ENCODE measurements at places on chromosomes 13 and 19.

GRCh38 chr19:44066305-44066704 is 5.7 kb upstream of the ZNF284 start:
- no peak for DNase-seq

DNA sequence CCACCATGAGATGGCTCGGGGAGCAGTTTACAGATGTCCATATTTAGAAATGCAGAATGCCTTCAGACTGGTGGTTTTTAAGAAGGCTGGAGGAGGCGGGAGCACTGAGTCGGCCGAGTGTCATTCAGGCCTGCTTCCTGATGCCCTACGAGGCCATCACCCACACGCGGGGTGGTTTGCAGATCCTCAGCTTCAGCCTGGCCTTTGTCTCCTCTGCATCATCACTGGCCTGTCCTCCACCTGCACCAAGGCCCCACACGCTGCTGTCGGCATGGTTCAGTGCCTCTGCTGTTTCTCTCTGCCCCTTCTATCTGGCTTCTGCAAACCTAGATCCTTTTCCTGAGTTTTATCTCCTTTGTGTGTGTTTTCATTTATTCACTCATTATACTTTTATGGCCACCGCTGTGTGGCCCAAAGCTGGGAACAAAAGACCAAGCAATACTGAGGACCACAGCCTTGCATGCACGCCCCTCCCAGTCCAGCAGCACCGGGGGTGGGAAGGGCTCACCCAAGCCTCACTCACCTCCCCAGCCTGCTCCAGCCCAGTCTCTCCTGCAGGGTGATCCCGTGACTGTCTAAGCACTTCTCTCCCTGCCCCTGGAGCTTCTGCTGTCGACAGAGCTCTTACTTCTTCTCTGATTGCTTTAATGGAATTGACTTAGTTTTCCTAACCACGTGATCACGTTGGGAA is 240.8 kb downstream of the TEX29 start:
- no peak for DNase-seq

DNA sequence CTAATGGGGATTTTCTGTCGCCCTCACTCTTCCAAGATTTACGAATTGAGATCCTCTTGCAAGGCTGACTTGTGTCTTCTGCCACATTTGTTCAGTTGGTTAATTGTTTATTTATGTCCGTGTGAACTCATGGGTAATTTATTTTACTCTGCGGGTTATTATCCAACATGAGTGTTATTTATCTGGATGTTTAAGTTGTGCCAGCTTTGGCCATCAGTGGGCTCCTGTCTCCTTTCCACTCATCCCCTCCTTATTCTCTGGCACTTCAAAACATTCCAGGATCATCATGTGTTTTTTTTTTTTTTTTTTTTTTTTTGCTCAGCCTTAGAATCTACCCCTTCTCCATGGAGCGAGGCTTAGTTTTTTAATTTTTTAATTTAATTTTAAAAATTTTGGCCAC is 19.0 kb downstream of the ACP7 start:
- no peak for DNase-seq

- DNase-seq, result peak; percentile 76
These were observed 4.6 kb upstream of the TPP2 start for GRCh38 chr13:102591988-102592781.

- no peak for DNase-seq
These were observed 14.0 kb downstream of the ZNF552 start for GRCh38 chr19:57800696-57801095.

DNA sequence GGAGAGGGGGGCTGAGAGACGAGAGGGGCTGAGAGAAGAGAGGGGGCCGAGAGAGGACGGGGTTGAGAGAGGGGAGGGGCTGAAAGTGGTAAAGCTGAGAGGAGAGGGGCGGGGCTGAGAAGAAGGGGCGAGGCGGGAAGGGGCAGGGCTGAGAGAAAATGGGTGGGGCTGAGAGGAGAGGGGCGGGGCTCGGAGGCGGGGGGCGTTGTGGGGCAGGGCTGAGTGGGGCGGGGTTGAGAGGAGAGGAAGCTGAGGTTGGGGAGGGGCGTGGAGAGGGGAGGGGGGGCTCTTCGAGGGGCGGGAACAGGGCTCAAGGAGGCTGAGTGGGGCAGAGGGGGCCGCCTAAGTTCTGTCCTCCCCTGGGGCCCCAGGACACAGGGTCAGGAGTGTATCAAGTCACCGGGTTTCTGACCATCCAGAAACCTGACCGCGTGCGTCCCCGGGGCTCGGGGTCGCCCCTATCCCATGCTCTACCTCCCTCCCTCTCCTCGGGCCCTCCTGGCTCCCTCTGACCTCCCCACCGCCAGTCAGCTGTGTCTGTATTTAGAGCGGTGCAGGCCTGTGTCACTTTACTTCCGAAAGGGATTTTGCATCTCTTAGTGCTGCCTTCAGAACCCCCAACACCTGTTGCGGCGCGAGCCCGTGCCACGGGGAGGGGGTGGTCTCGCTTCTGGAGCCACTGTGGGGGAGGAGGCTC is 38.6 kb upstream of the SEMA6B start:
- DNase-seq, result no peak

- DNase-seq, result no peak
These were observed 806 bp downstream of the MAST1 start for GRCh38 chr19:12838886-12839756.

DNA sequence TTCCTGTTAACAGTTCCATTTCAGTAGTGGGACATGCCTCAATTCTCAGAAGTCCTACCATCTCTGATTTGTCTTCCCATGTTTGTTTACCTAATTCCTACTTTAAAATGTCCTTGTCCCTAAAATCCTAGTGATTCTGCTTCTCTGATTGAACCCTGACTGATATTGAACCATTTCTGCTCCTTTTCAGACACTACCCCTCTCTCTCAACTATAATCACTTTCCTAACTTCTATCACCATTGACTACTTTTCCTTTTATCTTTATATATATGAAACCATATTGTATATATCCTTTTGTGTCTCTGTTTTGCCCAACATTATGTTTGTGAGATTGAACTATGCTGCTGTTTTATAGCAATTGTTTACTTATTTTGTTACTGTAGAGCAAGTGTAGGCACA is 15.6 kb upstream of the ZNF227 start:
- DNase-seq, result no peak

- DNase-seq, result no peak
These were observed 30.7 kb downstream of the ZNF844 start for GRCh38 chr19:12095111-12095790.

- peak; percentile 46 for DNase-seq
These were observed 19.3 kb downstream of the PALM start for GRCh38 chr19:728011-728410.

DNA sequence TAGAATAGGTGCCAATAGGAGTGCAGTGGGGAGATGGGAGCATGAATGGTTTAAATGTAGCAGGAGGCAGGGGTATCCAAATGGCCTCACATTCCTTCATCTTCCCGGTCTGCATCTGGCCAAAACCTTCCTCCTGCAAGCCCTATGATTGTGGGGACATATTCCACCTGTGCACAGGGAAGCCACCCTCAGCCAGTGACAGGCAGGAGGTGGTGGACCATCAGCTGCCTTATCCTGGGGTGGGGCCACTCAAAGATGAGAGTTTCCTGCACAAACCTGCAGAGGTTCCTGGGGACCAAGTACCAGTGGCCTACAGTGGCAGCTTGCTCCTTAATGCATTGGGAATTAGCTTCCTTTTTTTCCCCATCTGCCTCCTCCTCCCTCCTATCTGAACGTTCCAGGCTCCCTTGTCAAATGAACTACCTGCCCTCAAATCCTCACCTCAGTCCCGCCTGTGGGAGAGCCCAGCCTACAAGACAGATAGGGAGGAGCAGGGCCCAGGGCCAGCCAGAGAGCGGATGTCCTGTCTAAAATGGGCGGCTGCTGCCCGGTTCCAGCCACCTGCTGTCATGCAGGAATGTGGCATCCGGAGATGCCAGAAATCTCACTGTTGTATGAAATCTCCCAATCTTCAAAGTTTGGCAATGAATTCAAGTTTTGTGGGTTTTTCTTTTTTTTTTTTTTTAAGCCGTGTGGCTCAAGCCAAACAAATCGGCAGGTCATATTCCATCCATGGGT is 85.0 kb downstream of the TSHZ3 start:
- DNase-seq, result no peak

GRCh38 chr19:18453269-18454024 is 15.5 kb upstream of the ISYNA1 start:
- no peak for DNase-seq

DNA sequence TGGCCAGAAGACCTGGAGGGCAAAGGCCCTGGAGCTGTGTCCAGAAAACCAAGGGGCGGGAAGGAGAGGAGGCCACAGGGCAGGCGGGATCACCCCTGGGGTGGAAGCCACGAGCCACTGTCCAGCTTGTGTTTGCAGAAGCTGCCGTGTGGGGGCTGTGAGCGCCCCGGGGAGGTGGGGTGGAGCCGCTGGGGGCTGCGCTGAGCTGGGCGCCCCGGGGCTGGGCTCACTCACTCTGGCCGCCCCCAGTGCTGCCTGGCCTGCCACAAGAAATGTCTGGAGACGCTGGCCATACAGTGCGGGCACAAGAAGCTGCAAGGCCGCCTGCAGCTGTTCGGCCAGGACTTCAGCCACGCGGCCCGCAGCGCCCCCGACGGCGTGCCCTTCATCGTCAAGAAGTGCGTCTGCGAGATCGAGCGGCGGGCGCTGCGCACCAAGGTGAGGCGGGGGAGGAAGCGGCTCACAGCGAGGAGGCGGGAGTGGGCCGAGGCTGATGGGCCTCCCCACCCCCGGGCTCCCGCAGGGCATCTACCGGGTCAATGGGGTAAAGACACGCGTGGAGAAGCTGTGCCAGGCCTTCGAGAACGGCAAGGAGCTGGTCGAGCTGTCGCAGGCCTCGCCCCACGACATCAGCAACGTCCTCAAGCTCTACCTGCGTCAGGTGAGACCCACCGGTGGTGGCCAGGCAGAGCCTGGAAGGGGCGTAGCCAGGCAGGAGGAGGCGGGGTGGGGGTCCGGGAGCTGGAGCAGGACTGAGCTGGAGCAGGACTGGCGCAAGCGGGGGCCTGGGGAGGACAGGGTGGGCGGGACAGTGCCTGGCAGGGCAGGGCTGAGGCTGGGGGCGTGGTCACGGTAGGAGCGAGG is 13.6 kb downstream of the POLR2E start:
- DNase-seq, result no peak

DNA sequence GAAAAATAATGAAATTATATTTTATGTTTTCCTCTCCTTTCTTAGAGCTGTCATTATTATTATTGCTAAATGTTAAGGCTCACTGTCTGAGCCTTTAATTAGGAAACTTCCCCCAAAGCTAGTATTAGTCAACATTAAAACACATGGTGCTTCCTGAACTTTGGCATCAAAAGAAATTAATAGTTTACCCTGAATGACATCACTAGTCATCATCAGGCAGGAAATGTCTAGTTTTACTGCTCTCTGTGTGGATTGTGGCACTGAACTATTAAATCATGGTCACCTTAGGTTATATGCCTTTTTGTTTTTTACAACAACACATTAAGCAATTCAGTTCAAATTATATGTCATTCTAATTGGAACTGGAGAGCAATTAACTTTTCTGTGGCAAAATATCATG is 595.5 kb downstream of the SLITRK1 start:
- peak; percentile 46 for DNase-seq
